SJCRH30 (cell line): ENCODE measurements at places on chromosomes 16 and 17. TPM values are rescaled to one million over a fixed set of nuclear protein-coding genes. Genes with fewer than 3 reads are reported as not detected.

Gene COPZ2
- total RNA-seq: 0.32 TPM in 1 of 2 replicates, not detected in the other

Gene RGS11
- total RNA-seq: not detected in 2 replicates

DNA sequence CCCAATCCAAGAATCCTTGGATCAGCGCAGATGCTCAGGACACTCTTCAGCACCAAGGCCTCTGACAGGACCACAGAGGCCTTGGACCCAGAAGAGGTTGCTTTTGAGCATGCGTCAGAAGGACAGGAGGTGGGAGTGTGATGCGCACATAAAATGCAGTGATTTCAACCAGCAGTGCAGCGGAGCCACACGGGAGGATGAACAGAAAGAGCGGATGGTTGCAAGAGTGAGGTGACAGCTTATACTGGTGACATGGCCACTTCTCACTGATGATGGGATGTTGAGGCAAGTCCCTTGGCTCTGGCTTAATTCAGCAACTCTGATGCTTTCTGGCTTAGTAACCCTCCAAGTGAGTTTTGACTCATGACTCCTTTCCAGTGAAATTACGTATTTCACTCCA, 25.2 kb upstream of the ERN1 start:
- H3K4me1 ChIP-seq: peaks cover 34% of the 10 kb centered on the region
- DNase-seq: no peak
- no peak overlapping the region for H3K27ac ChIP-seq

DNA sequence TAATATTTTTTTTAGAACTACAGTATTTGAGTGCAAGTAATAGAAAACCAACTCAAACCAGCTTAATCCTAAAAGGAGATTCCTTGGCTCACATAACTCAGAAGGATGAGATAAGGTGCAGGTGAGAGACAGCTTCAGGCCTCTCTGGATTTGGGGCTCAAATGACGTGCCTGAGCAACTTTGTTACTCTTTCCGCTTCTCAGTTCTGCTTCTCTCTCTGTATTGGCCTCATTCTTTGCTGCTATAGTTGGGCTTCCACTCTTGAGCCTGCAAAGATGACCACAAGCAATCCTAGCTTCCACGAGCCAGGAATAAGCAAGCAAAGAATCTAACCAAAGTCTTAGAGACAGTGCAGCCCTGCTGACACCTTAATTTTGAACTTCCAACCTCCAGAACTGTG, 45.0 kb upstream of the NLK start:
- no peak for DNase-seq
- H3K27ac ChIP-seq: no peak overlapping the region
- H3K27me3 ChIP-seq: peaks cover 13% of the 10 kb centered on the region
- no peaks in the 10 kb centered on the region for H3K4me1 ChIP-seq
- H3K4me3 ChIP-seq: no peak overlapping the region
- H3K36me3 ChIP-seq: no peaks in the 10 kb centered on the region

DNA sequence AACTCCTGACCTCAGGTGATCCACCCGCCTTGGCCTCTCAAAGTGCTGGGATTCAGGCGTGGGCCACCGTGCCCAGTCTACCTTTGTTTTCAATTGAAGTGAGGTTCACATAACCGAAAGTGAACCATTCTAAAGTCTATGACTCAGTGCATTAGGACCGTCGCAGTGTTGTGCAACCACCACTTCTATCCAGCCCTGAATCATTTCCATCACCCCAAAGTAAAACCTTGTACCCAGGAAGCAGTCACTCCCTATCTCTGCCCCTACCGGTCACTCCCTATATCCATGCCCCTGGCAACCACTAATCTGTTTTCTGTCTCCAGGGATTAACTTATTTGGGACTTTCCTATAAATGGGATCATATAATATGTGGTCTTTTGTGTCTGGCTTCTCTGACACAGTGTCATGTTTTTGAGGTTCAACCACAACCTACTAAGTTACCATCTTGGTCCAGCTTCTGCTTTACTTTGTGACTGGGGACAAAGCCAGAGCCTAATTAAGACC, 28.3 kb upstream of the CDC42EP4 start:
- DNase-seq: peak; percentile 81
- H3K4me1 ChIP-seq: peaks cover 33% of the 10 kb centered on the region
- H3K27me3 ChIP-seq: no peaks in the 10 kb centered on the region
- no peak overlapping the region for H3K4me3 ChIP-seq

DNA sequence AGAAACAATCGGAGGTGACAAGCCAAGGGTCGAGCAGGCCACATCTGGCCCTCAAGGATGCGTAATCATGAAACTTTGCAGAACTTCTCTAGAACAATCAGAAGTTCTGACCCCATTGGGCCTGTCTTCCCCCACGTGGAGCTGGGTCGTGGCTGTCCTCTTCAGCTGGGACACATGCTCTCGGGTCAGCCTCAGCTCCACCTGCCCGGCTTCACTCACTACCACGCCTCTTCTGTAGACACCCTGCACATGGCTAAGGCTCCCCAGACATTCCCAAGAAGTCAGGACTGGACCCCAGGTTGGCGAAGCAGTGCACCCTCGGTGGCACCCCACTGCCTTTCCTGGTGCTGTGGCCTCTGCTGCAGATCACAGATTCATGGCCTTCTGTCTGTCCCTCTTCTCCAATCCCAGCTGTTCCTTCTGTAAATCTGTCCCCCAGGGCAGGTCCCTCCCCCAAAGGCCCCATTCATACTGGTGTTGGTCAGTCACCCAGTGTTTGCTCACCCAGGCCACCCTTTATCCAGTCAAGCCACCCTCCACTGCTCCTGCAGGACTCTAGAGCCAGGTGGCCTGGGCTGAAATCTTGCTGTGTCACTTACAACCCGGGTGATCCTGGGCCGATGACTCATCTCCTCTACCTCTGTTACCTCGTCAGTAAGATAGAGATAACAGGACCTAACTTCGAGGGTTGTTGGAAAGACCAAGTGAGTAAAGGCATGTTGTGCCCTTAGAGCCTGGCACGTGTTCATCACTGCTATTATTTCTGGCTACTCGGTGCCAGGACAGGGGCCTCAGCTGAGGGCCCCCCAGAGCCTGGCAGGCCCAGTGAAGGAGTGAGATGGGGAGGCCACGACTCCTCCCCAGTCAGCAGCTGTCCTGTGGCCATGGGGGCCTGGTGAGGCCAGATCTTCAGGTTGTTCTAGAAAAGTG, 1.4 kb upstream of the SLC5A11 start:
- no peaks in the 10 kb centered on the region for H3K27me3 ChIP-seq
- H3K4me1 ChIP-seq: peaks cover 7% of the 10 kb centered on the region
- no peak overlapping the region for H3K27ac ChIP-seq

- no peaks in the 10 kb centered on the region for H3K27me3 ChIP-seq
- H3K36me3 ChIP-seq: peaks cover 11% of the 10 kb centered on the region; the same call in 1 of the 2 replicates
- DNase-seq: no peak
- 0 out of 2 replicates have a peak, but pooled peaks cover 6% of the 10 kb centered on the region for H3K4me1 ChIP-seq
These were observed 56.0 kb downstream of the ABAT start for GRCh38 chr16:8730335-8730915.

- H3K36me3 ChIP-seq: peaks cover 10% of the 10 kb centered on the region; the same call in 1 of the 2 replicates
- no peak overlapping the region for H3K27ac ChIP-seq
- H3K4me3 ChIP-seq: no peak overlapping the region
- H3K4me1 ChIP-seq: no peaks in the 10 kb centered on the region; the same call in 1 of the 2 replicates
- H3K27me3 ChIP-seq: no peaks in the 10 kb centered on the region
These were observed 27.3 kb downstream of the TBC1D16 start for GRCh38 chr17:80008383-80008840.
